ENCODE measurements at places on chromosomes 6 and 20. TPM values are rescaled to one million over a fixed set of nuclear protein-coding genes. Genes with fewer than 3 reads are reported as not detected.

GRCh38 chr6:15230827-15231226, 15.0 kb upstream of the JARID2 start:
- no peak for DNase-seq

GRCh38 chr6:39309942-39310531, 4.2 kb downstream of the KCNK17 start:
- DNase-seq: peak; percentile 65

IGF2R gene
- 130 TPM for total RNA-seq

- peak; percentile 89 for DNase-seq
Measured at GRCh38 chr6:73854998-73855718, 159.2 kb downstream of the CD109 start.

PRR18 gene
- total RNA-seq: not detected

TREML2 gene
- total RNA-seq: not detected

- DNase-seq: peak; percentile 97
Measured at GRCh38 chr6:36627801-36628246, 33.7 kb downstream of the SRSF3 start.

HLA-DOA gene
- not detected for total RNA-seq

RAET1G gene
- total RNA-seq: 1.3 TPM

GRCh38 chr6:115902436-115902835, 158.3 kb downstream of the FRK start:
- DNase-seq: no peak

ZBTB2 gene
- 8.7 TPM for total RNA-seq

PPP1R14C gene
- not detected for total RNA-seq

DNA sequence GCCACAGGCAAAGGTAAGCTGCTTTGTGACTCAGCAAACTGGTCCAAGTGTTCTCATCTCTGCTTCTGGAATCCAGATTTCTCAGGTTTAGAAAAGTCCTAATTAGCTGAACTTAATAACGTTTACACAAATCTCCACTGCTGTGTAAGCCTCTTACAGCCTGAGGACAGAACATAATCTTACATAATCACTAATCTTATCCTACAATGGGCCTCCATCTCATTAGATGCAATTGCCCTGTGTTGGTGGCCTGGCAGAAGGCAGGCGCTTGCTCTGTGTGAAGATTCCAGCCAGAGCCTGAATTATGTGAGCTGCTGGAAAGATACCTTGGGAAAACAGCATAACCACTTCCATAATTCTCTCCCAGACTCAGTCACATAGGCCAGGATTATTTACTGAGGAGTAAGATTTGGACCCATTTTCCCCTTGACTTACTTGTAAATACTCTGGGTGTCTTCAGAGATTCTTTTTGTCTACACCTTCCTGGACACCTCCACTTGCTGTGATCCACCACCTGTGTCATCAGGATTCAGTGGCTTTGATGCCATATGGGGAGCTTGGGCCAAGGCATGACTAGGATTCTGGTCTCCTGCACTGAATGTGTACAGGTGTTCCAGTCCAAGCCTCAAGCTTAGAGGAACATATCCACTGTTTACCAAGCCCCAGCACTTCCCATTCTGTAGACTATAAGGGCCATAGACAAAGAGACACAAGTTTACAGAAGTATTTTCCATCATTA, 104.4 kb downstream of the C6orf118 start:
- DNase-seq: no peak

GRCh38 chr6:22598339-22598738, 29.0 kb downstream of the HDGFL1 start:
- no peak for DNase-seq

DNA sequence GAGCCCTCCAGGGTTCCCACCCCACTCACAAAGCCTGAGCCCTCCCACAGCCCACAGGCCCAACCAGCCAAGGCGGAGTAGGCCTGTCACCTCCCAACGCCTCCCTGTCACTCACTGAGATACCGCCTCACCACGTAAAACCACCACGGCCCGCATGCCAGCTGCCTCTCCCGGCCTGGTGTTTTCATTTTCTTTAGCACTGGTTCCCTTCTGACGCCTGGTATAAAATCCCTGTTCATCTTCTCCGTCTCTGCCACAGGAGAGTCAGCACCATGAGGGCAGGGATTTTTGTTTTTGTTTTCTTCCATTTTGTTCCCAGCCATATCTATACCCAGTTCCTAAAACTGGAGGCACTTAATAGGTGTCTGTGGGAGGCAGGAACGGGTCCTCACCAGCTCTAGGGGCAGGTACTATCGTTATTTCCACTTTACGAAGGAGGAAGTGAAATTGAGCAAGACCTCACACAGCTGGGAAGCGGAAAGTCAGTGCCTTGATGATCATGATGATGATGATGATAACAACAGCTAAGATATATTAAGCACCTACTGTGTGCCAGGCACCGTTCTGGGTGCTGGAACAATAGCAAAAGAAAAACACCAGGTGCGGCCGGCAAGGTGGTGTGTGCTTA, 58.6 kb downstream of the SNAI1 start:
- DNase-seq: no peak

EYA4 gene
- total RNA-seq: under 0.01 TPM

DNA sequence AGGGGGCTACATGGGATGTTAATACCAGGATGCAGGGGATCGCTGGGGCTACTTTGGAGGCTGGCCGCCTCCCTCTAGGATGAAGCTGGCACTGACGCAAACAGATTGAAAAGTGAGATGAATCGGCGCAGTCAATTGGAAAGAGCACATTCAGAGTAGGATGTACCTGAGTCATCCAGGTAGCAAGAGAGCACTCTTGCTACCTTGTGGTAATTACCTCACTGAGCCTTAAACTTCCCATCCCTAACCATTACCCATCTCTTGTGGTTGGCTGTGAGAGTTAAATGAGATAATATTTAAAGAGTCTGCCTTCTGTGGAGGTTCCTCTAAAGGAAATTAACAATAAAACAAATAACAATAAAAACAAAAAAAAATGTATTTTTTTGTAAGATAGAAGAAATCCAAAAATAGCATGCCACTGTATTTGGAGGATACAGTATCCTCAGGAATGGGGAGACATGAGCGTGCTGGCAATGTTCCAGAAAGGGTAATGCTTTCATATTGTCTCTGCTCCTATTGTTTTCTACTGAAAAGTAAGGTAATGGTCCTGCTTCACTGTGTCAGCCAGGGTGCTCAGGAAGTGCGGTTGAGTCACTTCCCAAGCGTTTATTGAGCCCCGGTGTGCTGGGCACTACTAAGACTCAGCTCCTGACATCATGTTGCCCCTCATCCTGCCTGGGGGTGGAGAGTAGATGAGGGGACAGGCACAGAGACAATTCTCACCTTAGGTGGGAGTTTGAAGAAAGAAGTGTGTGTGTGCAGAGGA, 301.1 kb downstream of the EYA4 start:
- DNase-seq: no peak

DNA sequence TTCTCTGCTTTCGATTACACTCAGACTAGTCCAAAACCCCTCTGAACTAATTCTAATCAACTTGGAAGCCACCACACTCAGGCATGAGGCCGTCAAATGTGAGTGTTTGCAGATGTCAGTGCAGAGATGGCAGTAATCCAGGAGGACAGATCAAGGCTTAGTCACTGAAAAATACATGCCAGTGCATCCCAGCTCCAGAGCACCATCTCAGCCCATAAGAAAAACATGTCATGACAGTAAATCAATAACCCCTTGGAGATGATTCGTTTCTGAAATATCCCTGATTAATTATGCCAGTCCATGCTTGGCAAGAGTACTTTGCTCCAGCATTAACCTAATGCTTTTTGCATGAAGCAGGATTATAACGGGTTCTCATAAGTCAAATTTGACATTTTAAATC, 179.5 kb downstream of the ADAT2 start:
- peak; percentile 60 for DNase-seq

DNA sequence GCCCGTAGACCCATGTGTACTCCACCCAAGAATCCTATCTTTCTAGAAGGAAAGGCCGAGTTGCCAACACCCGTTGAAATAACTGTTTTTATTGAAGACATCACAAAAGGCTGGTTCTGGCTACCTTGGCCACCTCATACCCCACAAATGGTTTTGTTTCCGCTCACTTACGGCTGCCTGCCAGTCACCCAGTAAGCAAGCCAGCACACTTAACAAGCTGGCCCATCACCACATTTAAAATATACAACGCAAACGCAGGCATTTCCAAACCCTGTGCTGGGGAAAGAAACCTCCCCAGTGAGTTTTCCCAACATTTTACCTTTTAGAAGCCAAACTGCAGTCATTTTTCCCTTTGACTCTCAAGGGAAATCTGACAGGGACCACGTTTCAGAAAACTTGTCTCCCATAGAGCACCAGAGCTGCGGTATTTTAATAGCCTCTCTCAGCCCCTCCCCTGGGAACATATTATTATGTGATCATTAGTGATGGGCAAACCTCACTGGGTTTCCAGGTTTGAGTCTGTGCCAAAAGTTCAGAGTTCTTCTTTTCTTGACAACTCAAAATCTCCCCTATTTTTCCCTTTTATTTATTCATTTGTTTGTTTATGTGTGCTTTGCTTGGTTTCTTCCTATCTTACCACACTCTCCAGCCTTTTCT, 36.7 kb upstream of the BMP2 start:
- no peak for DNase-seq

Data from fibroblast of villous mesenchyme (primary cell).